Stimulated activated CD4-positive, alpha-beta T cell treated with anti-CD3 and anti-CD28 coated beads, Interleukin-4, amount 100 ng/mL, for 4 hours (primary cell): ENCODE measurements at places on chromosomes 5 and 9.

- DNase-seq = no peak
Observed at GRCh38 chr5:120098426-120098825, 365.7 kb upstream of the PRR16 start.

DNA sequence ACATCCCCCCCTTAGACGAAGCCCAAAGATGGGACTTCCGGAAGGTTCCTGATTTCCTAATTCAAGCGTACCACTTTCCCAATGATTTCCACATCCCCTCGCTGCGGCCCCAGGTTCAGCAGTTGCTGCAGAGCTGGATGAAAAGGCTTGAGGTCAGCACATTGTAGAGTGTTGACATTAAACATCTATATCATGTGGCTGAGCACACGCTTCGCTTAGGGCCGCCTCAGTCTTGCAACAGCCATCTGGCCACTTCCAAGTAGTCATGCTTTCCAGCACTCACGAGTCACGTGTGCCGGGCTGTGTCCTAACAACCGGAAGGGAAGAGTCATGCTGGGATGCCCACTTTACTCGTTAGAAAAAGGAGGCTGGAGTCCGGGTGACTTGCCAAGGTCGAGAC, 340.6 kb upstream of the IRX4 start:
- no peak for DNase-seq

DNA sequence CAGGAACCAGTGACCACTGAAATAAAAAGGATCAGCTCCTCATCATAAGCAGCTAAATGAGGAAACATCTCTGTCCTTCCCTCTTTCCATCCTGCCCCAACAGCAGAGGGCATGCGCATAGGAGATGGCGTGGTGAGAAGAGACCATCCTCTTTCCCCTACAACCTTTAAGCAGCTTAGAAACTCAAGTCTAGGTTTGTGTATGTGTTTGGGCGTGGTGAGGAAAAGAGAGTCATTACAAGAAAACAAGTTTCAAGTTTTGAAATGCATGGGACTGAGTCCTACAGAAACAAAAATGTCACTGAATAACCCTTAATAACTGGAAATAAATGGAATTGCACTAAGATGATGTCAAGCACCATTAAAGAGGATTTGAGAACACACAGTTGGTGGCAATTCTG, 96.4 kb upstream of the IL12B start:
- DNase-seq = no peak

DNA sequence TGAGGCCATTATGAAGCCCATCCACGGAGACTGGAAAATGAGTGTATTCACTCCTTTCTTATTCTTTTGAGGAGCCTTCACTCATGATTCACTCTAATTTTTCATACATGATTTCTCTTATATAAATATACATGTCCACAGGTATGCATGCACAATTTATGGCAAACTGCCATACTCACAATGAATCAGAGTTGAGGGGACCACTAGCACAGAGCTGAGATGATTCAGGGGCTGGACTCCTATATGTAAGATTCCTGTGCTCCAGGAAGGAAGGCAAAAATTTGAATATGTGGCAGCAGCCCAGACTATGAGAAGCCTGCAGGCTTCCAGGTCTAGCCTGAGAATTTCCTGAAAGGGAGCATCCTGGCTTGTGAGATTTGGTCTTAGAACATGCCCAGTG, 484.6 kb downstream of the PRELID2 start:
- DNase-seq = no peak

DNA sequence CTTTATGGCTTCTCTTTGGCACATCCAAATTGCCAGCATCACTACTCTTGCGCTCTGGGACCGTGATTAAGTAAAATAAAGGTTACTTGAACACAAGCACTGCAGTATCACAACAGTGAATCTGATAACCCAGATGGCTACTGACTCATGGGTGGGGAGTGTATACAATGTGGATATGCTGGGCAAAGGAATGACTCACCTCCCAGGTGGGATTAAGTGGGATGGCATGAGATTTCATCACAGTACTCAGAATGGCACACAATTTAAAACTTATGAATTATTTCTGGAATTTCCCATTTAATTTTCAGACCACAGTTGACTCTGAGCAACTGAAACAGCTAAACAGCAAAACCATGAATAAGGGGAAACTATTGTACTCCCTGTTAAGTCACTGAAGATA, 4.3 kb downstream of the GFM2 start:
- no peak for DNase-seq

DNA sequence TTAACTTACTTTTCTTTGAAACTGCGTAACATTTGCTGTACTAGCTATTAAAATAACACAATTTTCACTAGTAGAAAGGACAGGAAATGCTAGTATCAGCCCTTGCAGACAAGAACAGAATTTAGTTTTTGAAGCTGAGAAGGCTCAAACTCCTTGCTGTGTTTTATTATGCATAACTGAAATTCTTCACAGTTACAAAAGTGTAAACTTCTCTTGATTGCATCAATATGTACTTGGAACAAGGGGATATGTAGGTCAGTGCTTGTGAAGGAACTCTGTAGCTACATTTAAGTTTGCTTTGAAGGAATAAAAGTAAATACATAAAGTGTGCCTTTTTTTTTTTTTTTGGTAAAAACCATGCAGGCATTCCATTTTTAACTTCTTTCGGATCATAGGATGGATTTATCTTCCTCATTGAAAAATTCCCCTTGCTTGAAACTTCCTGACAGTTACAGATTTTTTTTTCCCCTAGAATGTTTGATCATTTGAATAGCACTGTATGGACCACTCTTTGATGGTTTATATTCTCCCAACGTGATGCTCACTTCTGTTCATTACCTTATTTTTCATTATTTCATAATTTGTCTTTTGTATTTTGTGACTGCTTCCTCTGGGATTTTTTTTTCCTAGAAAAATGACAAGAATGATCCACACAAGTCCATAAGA, 94.9 kb upstream of the DAB2 start:
- no peak for DNase-seq

- DNase-seq = no peak
Observed at GRCh38 chr5:164563370-164563769, 1058.0 kb downstream of the MAT2B start.

DNA sequence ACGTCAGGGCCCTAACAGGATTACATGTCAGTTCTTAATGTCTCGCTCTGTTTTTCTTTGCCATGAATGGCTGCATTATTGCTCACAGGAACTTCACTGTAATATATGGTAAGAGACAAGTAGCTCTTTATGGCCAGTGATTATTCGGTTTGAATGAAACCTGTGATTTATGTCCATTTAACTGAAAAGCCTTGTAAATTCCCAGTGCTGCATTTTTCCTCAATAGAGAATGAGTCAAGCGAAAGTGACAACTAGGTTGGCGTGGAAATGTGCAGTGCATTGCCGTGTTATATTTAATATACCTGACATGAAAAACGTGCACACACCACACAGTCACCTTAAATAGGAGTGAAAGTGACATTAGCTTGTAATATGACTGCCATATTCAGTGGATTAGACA, 163.1 kb downstream of the PBX3 start:
- DNase-seq = no peak

- no peak for DNase-seq
Observed at GRCh38 chr5:16994565-16994964, 58.5 kb upstream of the MYO10 start.

DNA sequence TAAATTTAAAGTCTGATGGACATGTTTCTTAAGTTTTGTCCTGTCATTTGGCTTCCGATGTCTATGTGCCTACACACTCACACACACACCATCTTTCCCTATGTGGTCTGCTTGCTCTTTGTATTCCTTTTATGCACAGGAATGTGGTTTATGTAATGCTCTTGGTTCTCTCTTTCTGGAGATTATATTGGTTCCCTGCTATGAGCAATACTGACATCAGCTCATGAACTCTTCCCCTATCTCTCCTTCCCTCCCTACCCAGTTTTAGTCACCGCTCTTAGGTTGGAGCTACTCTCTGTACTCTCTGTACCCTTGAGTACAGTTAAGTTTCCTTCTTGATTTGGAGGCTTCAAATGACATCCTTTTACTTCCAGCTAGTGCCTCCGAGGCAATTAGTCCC, 77.9 kb upstream of the MVB12B start:
- no peak for DNase-seq

DNA sequence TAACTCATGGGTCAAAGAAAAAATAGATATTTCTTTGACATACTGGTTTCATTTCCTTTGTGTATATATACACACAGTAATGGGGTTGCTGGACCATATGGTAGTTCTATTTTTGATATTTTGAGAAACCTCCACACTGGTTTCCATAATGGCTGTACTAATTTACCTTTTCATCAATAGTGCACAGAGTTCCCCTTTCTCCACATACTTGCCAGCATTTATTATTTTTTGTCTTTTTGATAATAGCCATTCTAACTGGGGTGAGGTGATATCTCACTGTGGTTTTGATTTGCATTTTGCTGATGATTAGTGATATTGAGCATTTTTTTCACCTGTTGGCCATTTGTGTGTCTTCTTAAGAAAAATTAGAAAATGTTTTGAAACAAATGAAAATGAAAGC, 78.4 kb upstream of the CKMT2 start:
- no peak for DNase-seq

DNA sequence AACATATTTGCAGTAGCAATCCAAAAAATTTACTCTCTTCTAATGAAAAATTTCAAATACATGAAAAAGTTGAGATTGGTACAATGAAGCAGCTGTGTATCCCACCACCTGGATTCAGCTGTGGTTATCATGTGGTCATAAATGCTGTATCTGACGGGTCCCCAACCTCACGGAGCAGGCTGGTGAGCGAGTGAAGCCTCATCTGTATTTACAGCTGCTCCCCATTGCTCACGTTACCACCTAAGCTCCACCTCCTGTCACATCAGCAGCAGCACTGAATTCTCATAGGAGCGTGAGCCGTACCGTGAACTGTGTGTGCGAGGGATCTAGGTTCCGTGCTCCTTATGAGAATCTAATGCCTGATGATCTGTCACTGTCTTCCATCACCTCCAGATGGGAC, 6.8 kb upstream of the RNF130 start:
- DNase-seq = no peak

- DNase-seq = no peak
Observed at GRCh38 chr5:144944936-144945335, 774.3 kb downstream of the KCTD16 start.

- DNase-seq = no peak
Observed at GRCh38 chr5:171667341-171668096, 118.1 kb upstream of the SMIM23 start.

GRCh38 chr5:10538789-10539686, 24.8 kb upstream of the ANKRD33B start:
- no peak for DNase-seq

GRCh38 chr5:134446938-134447337, 35.3 kb upstream of the CDKN2AIPNL start:
- DNase-seq = no peak

GRCh38 chr9:38263532-38263931, 129.0 kb upstream of the ALDH1B1 start:
- DNase-seq = no peak

GRCh38 chr9:74645007-74645639, 148.0 kb downstream of the RORB start:
- DNase-seq = no peak
